ENCODE measurements at places on chromosomes 12 and 14.

DNA sequence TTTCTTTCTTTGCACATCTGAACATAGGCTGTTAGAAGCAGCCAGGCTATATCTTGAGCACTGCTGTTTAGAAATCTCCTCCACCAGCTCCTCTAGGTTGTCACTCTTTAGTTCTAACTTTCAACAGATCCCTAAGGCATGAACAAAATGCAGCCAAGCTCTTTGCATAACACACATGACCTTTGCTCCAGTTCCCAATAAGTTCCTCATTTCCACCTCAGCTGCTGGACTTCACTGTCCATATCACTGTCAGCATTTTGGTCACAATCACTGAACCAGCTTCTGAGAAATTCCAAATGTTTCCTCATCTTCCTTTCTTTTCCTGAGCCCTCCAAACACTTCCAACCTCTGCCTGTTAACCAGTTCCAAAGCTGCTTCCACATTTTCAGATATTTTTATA lies 27.6 kb upstream of the C14orf132 start:
- DNase-seq = no peak

DNA sequence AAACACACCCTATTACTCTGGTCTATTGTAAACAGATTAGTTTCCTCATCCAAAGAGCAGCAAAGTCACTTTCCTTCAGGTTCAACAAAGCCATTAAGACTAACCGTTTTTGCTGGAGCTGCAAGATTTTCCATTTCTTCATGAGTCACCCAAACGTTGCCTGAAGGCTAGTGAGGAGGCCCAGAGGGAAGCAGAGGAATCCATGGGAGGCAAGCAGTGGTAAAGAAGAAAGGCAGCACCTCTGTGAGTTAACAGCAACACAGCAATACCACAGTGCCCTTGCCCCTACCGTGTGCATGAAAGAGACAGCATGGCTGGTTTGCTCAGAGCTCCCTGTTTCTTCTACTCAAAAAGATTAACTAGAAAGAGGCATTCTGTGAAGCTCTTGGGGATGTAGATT lies 206.3 kb downstream of the ACSS3 start:
- DNase-seq = no peak

- DNase-seq = no peak
Measured at GRCh38 chr14:63100552-63100951, 55.3 kb upstream of the KCNH5 start.

GRCh38 chr14:75267141-75267721 lies 11.4 kb upstream of the FOS start:
- no peak for DNase-seq

GRCh38 chr14:70018230-70018629 lies 139.0 kb downstream of the SMOC1 start:
- DNase-seq = no peak

DNA sequence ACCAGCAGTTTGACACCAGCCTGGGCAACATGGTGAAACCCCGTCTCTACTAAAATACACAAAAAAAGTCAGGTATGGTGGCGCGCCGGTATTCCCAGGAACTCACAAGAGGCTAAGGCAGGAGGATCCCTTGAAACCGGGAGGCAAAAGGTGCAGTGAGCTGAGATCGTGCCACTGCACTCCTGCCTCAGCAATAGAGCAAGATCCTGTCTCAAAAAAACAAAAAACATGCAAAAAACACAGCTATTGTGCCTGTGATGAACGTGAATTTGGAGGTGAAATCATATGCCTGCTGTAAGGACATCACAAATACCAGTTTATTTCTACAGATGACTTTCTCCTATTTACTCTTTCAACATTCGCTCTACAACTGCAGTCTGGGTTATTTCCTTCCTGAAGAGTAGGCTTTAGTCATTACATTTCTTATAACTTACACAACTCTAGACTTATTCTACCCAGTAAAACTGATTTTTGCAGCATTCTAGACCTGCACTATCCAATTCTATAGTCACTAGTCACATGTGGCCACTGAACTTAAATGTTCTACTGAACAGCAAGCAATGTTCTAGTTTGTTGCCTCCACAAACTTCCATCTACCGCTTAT lies 48.3 kb downstream of the HNRNPC start:
- DNase-seq = no peak

DNA sequence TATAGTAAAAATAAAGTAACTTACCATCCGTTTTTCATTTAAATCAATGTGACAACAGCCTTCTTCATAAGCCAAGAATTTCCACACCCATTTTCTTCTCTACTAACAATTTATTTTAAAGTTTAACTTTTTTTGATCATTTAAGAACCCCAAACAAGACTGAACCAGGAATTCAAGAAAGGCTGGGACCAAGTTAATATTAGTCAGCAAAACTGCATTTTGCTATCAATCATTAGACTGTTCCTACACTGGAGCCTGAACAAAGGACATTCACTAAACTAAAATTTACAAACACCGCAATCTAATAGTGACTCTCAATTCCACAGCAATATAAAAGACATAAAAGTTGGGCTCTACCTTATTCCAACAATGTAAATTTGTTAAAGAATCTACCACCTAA lies 73.6 kb downstream of the OSBPL8 start:
- DNase-seq = no peak

GRCh38 chr14:56280843-56281242 lies 162.6 kb downstream of the PELI2 start:
- no peak for DNase-seq

GRCh38 chr12:48030173-48030650 lies 25.9 kb upstream of the COL2A1 start:
- no peak for DNase-seq

DNA sequence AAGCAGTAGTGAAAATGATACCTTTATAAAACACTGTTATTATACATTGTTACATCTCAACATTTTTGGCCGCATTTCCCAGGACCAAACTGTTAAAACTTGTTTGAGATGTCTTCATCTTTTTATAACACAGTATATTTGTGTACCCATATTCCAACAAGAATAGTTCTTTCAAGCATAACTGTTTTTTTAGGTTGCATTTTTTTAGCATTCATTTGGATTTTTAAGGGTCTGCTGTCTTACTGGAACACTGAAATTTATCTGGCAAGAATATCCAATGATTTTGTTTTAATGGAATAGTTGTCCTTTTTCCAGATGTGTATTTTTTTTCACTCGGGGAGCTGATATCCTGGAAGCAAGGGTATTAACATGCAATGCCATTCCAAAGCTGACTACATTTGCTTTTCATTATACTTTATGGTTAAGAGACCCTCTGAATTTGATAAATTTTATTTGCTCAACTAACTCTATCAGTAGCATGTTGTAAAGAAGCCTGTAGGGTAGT lies 8.9 kb upstream of the NAV3 start:
- no peak for DNase-seq
